ENCODE measurements at places on chromosomes 3 and 15.

DNA sequence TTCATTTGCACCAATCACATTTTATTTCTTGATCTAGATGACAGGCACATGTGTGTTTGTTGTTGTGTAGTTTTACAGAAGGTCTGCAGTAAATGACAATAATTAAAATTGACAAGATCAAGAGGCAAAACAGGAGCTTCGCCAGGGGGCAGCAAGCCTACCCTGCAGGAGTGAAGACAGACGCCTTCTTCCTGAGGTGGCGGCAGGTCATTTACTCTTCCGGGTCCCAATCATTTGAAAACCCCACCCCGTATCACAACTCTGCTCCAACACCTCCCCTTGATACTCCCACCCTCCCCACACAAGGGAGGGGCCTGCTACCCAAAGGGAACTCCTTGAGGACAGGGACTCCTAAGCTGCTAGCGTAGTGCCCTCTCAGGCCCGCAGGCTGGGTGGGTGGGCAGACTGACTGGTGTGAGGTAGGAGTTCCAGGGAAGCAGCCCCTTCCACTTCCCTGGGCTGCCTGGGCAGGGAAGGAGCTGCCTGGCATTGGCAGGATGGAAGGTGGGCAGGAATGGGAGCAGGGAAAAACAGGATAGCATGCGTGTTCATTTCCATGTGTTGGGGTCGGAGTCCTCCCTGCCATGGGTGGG, 13.1 kb downstream of the CHDH start:
- DNase-seq = no peak

DNA sequence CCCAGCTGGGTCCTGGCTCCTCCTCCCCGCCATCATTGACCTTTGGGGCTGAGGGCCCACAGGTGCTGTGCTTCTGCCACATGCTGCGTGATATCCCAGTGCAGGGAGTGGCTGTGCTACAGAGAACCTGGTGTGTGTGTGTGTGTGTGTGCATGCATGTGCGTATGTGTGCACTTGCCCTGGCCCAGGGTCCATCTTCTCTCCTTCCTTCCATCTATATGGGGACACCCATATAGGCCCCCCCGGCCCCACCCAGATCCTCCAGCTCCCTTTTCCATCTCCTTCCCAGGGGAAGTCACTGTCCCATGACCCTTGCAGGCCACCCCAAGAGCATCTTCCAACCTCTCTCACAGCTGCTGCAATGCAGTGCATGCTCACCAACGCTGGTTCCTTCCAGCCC, 12.6 kb downstream of the RASGRF1 start:
- DNase-seq = no peak

- no peak for DNase-seq
Measured at GRCh38 chr15:99345832-99346462, 94.7 kb downstream of the LRRC28 start.

- DNase-seq = no peak
Measured at GRCh38 chr3:188006726-188007393, 147.1 kb upstream of the LPP start.
